ENCODE measurements at places on chromosomes 2 and 18. TPM values are rescaled to one million over a fixed set of nuclear protein-coding genes. Genes with fewer than 3 reads are reported as not detected.

DNA sequence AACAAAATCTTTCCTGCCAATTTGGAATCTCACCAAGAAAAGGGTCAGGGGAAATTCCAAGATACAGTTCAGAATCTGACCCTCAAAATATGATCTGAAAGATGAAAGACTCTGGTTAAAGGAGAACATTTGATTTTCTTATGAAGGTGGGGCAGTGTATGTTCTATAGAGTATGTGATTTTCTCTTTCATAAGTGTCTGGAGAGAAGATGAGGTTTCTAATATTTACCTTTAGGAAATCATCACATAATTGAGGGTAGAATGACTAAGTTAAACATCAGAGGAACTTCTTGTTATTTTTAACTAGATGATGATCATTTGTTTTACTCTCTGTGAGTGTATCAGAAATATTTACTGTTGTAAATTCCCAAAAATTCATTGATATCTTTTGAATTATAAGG is 27.8 kb upstream of the MBOAT2 start:
- DNase-seq = no peak

DNA sequence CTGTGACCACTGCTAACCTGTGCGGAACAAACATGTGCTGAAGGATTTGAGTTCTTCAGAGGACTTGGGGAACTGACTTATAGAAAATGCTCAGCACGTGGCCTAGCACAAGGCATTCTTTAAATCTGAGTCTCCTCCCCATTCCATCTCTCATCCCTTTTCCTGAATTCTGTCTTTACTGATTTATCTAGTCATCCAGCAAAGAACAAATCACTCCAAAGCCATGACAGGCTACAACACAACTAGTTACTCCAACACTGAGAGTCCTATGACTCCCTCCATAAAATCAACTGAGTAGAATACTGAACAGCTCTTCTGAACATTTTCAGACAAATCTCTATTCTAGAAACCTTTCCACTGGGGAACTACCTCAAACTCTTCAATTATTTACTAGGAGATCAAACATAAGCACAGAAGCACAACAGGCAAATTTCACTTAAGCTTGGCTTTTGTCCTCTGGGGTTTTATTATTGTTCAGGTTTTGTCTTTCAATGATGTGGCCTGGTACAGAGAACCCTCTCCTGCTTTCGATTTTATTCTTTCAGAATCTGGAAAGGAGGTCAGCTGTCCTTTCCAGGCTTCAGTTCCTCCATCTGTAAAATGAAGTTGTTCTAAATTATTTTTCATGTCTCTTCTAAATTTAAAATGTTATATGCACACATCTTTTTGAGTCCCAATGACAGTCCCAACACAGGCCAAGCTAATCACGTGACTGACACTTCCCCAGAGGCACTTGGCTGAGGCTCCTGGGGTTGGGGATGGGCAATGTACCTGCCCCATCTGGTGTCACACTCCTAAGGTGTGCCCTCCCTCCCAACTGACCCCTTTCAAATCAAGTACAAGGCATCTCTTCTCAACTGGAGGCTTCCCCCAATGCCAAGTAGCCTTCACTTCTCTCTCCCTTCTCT is 31.8 kb downstream of the RNU4ATAC start:
- no peak for DNase-seq

GRCh38 chr2:189379287-189379630 is 62.0 kb upstream of the WDR75 start:
- no peak for DNase-seq

- DNase-seq = no peak
Measured at GRCh38 chr2:126700677-126701076, 44.7 kb downstream of the GYPC start.

GRCh38 chr2:156437931-156438410 is 1.8 kb downstream of the GPD2 start:
- DNase-seq = no peak

- DNase-seq = peak; percentile 43
Measured at GRCh38 chr2:176814274-176814673, 398.3 kb upstream of the HNRNPA3 start.

GRCh38 chr18:63492851-63493250 is 16.1 kb downstream of the SERPINB5 start:
- no peak for DNase-seq

ZNF385B gene
- 2.0 TPM for total RNA-seq

SLC20A1 gene
- total RNA-seq = 54.7 TPM

SIX3 gene
- total RNA-seq = not detected

Data from stomach (tissue), 19 donors.